ENCODE measurements at places on chromosomes 4 and X.

- H3K36me3 ChIP-seq = no peaks in the 10 kb centered on the region
- H3K4me3 ChIP-seq = no peak overlapping the region
- H3K4me1 ChIP-seq = no peaks in the 10 kb centered on the region
- peaks cover 14% of the 10 kb centered on the region for H3K27me3 ChIP-seq
- no peak for DNase-seq
Measured at GRCh38 chr4:88897180-88897579, 159.8 kb downstream of the FAM13A start.

GRCh38 chr4:10879411-10880110 is 195.0 kb upstream of the CLNK start:
- no peaks in the 10 kb centered on the region for H3K36me3 ChIP-seq
- H3K4me1 ChIP-seq = no peaks in the 10 kb centered on the region
- no peak overlapping the region for H3K27ac ChIP-seq
- no peak for DNase-seq

DNA sequence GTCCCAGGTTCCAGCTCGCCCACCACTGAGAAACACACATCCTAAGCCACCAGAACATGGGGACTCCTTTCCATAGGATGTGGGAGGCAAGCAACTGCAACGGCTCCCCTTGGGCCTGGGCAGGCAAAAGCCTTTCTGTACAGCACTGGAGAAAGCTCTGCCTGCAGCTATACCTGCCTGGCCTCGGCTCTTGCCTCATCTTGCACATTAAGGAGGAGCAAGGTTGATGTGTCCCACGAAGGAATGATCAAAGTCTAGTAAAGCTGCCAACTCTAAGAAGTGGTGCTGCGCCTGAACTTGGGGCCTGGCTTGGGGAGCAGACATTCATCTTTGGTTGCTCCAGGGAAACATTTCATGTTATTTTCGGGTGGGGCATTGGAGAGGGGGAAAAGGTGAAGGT is 19.6 kb downstream of the CCNG2 start:
- H3K27me3 ChIP-seq = peaks cover 9% of the 10 kb centered on the region
- no peak for DNase-seq

GRCh38 chr4:62262676-62263075 is 1062.5 kb downstream of the ADGRL3 start:
- H3K4me3 ChIP-seq = no peak overlapping the region
- no peaks in the 10 kb centered on the region for H3K27me3 ChIP-seq
- no peak overlapping the region for H3K27ac ChIP-seq
- no peaks in the 10 kb centered on the region for H3K36me3 ChIP-seq

- H3K27ac ChIP-seq = no peak overlapping the region
- no peak overlapping the region for H3K4me3 ChIP-seq
- DNase-seq = no peak
- no peaks in the 10 kb centered on the region for H3K27me3 ChIP-seq
- peaks cover 3% of the 10 kb centered on the region for H3K36me3 ChIP-seq
Measured at GRCh38 chr4:150573534-150573933, 8.4 kb upstream of the MAB21L2 start.

DNA sequence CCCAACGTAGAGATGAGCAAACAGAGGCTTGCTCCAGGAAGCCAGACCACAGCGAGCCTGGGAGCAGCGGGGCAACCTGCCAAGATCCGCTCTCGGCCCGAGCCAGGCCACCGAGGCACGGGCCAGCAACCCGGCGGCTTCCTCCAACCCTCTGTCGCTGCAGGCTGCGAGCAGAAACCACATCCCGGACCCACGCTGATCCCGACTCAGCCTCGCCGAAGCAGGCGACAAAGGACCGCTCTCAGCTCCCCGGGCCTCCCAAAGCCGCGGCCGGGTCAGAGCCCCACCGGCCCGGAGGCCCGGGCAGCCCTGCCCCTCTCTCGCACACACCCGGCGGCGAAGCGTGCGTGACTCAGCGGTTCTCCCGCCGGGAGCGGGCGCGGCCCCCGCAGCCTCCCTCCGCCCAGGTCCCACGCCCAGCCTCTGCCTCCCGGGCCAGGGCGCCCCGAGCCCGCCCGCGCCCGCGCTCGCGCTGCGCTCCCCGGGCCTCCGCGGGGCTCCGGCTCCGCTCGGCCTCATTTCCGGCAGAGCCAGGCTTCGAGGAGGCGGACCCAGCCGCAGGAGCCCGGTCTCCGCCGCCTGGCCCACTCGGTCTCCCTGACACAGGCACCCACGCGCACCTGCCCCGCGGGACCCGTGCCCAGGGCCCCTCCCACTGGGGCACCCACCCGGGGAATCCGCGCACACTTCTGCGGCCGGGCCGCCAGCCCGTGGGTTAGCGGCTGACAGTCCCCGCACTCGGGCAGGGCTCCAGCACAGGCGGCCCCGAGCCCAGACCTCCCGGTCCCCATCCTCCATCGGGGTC is 1.7 kb downstream of the PPP2R2C start:
- peaks cover 6% of the 10 kb centered on the region for H3K4me1 ChIP-seq
- no peak overlapping the region for H3K27ac ChIP-seq
- H3K4me3 ChIP-seq = no peak overlapping the region
- H3K36me3 ChIP-seq = no peaks in the 10 kb centered on the region

- no peak overlapping the region for H3K4me3 ChIP-seq
- peaks cover 12% of the 10 kb centered on the region for H3K4me1 ChIP-seq
- no peak for DNase-seq
- H3K27me3 ChIP-seq = no peaks in the 10 kb centered on the region
- H3K27ac ChIP-seq = no peak overlapping the region
- H3K36me3 ChIP-seq = peaks cover 2% of the 10 kb centered on the region
Measured at GRCh38 chr4:70749313-70749712, 27.5 kb downstream of the RUFY3 start.
